ENCODE measurements at places on chromosomes 2 and 18. TPM values are rescaled to one million over a fixed set of nuclear protein-coding genes. Genes with fewer than 3 reads are reported as not detected.
A peak's percentile ranks its signal among the peaks of the same experiment; 100 is the strongest.

DNA sequence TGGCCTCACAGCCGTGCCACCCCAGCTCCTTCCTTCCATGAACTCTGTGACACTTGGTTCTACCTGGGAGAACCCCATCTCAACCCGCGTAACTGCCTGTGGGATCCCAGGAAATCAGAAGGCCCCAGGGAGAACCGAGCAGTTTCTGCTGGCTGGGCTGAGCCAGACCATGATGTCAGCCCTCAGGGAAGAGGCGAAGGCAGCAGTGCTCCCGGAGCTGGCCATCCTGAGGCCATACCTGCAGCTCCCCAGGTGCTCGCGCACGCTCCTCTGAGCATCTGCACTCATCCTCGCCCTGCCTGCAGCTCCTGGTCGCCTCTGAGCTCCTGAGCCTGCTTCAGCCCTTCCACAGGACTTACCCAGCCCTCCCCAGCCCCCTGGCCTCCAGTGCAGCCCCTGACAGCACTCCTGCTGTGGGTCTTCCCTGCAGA, 186.1 kb downstream of the SEPTIN10 start:
- DNase-seq: no peak
- H3K27ac ChIP-seq: no peak overlapping the region
- H3K4me3 ChIP-seq: no peak overlapping the region
- H3K4me1 ChIP-seq: no peaks in the 10 kb centered on the region
- no peaks in the 10 kb centered on the region for H3K27me3 ChIP-seq

DNA sequence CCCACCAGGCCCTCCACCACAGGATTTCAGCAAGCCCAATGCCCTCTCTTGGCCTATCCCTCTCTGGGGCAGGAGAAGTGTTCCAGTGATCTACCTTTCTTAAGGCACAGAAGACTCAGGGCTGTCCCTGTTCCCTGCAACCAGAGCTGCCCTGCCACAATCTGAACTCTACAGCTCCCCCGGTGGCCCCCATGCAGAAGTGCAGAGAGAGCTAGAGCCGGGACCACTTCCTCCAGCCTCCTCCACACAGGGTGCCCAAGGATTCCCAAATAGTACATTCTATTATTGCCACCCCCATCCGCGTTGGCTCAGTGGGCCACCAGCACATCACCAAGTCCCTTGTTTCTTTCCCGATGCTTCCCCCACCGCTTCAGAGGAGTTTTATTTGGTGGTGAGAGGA, 114.8 kb upstream of the PTPRM start:
- H3K4me3 ChIP-seq: no peak overlapping the region
- H3K27me3 ChIP-seq: no peaks in the 10 kb centered on the region
- H3K27ac ChIP-seq: no peak overlapping the region

DNA sequence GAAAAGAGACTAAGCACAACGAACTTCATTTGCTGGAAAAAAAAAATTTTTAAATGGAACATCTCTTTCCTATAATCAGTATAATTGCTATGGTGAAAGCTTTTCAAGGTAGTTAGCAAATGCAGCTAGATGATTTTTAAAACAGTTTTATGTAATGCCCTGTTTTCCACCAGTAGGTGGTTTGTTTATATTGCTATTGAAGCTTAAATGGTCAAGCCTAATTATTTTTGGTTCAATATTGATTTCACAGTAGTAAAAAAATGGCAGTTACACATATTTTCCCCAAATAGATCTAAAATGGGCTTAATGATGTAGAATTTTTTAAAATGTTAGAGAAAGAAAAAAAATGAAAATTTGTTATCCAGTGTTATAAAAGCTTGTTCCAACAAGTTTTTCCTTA, 70.2 kb downstream of the CDH19 start:
- H3K27ac ChIP-seq: no peak overlapping the region
- no peak overlapping the region for H3K4me3 ChIP-seq
- no peaks in the 10 kb centered on the region for H3K36me3 ChIP-seq
- no peak for DNase-seq
- H3K4me1 ChIP-seq: no peaks in the 10 kb centered on the region

DNA sequence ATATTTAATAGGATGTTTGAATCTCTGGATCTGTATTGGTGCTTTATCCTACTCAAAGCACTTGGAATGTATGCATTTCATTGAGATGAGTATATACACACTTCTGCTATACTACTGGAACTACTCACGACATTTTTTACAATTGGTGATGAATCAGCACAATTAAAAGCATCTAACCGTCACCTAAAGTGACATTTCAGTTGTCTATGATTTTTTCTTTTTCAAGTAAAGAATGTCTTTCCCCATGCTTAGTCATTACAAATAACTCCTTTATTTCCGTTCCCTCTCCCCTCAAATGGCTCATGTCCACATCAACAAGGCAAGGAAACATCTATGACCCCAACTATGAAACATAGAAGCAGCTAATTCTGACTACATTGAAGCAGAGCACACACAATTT, 77.3 kb downstream of the CLIP4 start:
- H3K27ac ChIP-seq: no peak overlapping the region
- H3K4me1 ChIP-seq: no peaks in the 10 kb centered on the region
- no peaks in the 10 kb centered on the region for H3K36me3 ChIP-seq
- no peaks in the 10 kb centered on the region for H3K27me3 ChIP-seq
- peak; percentile 81 for DNase-seq

- no peaks in the 10 kb centered on the region for H3K36me3 ChIP-seq
- H3K4me1 ChIP-seq: no peaks in the 10 kb centered on the region
- no peaks in the 10 kb centered on the region for H3K27me3 ChIP-seq
- no peak overlapping the region for H3K4me3 ChIP-seq
- no peak overlapping the region for H3K27ac ChIP-seq
Measured at GRCh38 chr18:21575656-21576055, 24.8 kb downstream of the ESCO1 start.

GRCh38 chr18:42517896-42518295, 562.9 kb downstream of the PIK3C3 start:
- no peaks in the 10 kb centered on the region for H3K27me3 ChIP-seq
- no peak overlapping the region for H3K4me3 ChIP-seq
- no peaks in the 10 kb centered on the region for H3K36me3 ChIP-seq
- no peaks in the 10 kb centered on the region for H3K4me1 ChIP-seq
- H3K27ac ChIP-seq: no peak overlapping the region

GRCh38 chr2:12320991-12321641, 395.6 kb upstream of the TRIB2 start:
- peak; percentile 99 for DNase-seq
- H3K4me1 ChIP-seq: peaks cover 16% of the 10 kb centered on the region
- no peak overlapping the region for H3K4me3 ChIP-seq
- peak overlapping the region; percentile 30 for H3K27ac ChIP-seq
- no peaks in the 10 kb centered on the region for H3K36me3 ChIP-seq

- DNase-seq: peak; percentile 89
- H3K4me1 ChIP-seq: peaks cover 3% of the 10 kb centered on the region
- H3K27ac ChIP-seq: no peak overlapping the region
- no peaks in the 10 kb centered on the region for H3K36me3 ChIP-seq
- no peaks in the 10 kb centered on the region for H3K27me3 ChIP-seq
- H3K4me3 ChIP-seq: no peak overlapping the region
Measured at GRCh38 chr2:67752969-67753368, 309.8 kb downstream of the C1D start.

- peak; percentile 80 for DNase-seq
- no peak overlapping the region for H3K4me3 ChIP-seq
- H3K27me3 ChIP-seq: no peaks in the 10 kb centered on the region
- peak overlapping the region; percentile 16 for H3K27ac ChIP-seq
- H3K4me1 ChIP-seq: peaks cover 2% of the 10 kb centered on the region
- H3K36me3 ChIP-seq: peaks cover under 1% of the 10 kb centered on the region
Measured at GRCh38 chr2:96241900-96242611, 23.7 kb downstream of the TMEM127 start.

GRCh38 chr2:124254621-124255020, 229.5 kb downstream of the CNTNAP5 start:
- no peaks in the 10 kb centered on the region for H3K36me3 ChIP-seq
- peaks cover 8% of the 10 kb centered on the region for H3K4me1 ChIP-seq
- no peak overlapping the region for H3K27ac ChIP-seq
- H3K27me3 ChIP-seq: no peaks in the 10 kb centered on the region

- DNase-seq: peak; percentile 86
- no peak overlapping the region for H3K4me3 ChIP-seq
- H3K36me3 ChIP-seq: no peaks in the 10 kb centered on the region
- no peaks in the 10 kb centered on the region for H3K27me3 ChIP-seq
- H3K27ac ChIP-seq: peak overlapping the region; percentile 30
Measured at GRCh38 chr2:54015798-54016699, 45.3 kb upstream of the PSME4 start.

DNA sequence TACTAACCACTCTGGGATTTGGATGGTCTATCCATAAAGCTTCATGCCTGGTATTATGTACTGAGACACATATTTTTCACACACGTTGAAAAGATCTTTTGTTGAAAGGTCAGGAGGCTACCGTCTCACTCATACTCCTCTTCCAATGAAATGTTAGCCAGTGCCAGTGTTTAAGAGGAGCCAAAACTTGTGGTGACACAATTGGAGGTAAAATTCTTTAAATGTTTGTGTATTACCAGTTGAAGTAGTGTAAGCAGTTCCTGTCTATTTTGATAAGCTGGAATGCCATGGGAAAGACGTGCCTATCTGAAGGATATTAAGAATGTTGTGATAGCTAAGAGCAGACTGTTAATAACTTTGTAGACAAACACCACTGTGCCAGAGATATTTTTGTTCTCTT, 32.1 kb downstream of the MARCHF7 start:
- no peak overlapping the region for H3K4me3 ChIP-seq
- no peak overlapping the region for H3K27ac ChIP-seq
- no peaks in the 10 kb centered on the region for H3K4me1 ChIP-seq
- H3K27me3 ChIP-seq: no peaks in the 10 kb centered on the region

DNA sequence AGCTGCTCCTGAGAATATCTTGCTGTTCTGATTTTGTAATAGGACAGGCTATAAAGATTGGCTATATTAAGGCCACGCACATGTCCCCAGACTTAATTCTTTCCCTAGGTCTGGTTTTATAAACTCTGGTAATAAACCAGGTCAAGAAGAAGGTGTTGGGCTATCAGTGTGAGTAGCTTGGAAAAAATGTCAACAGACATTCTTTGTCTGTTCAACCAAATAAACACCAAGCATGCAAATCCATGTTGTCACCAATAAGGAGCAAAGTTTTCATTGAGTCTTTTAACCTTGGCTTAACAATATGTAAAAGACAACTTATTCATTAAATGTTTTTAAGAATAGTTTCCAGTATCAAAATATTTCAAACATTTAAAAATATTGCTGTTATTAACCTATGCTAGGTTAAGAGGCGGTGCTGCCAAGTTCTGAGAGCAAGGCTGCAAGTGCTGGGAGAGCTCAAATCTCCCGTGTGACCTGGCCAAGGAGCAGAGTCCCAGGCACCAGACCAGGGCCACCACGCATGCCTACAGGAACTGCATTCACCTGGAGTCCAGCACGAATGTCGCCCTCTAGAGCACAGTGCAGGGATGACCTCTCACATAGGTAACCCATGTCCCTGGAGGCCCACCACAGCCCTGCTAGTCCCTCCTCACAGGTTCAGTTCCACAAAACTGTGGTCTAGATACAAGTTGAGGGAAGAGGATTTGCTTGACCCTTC, 120.5 kb upstream of the POU3F3 start:
- H3K4me3 ChIP-seq: no peak overlapping the region
- H3K27me3 ChIP-seq: no peaks in the 10 kb centered on the region
- H3K4me1 ChIP-seq: no peaks in the 10 kb centered on the region
- DNase-seq: no peak
- no peaks in the 10 kb centered on the region for H3K36me3 ChIP-seq
- no peak overlapping the region for H3K27ac ChIP-seq

DNA sequence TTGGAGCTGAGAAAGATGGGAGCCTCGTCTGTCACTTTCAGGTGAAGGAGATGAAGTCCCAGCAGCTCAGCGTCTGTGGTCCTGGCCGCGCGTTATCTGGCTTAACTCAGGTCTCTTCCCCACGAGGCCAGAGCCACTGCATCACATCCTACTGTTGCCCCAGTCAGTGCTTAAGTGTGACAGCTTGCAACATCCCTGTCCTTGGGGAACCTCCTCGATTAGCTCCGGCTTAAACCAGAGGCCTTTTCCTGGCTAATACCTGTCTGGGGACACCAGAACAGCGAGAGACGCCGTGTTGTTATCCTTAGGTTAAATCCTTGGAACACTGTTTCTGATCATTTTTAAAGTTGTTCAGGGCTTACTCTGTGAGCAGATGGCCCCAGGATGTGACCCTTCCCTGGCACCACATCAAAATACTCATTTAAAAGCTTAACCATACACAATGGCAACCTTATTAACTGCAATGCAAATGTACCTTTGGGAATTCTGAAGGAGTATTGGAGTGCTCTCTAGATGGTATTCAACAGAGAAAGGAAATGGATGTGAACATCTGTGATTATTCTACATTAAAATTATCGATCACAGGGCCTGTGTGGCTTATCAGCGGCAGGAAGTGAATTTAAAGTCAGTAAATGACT, 61.2 kb upstream of the SPP2 start:
- no peaks in the 10 kb centered on the region for H3K27me3 ChIP-seq
- no peak for DNase-seq
- H3K4me3 ChIP-seq: no peak overlapping the region

- DNase-seq: no peak
- H3K27me3 ChIP-seq: no peaks in the 10 kb centered on the region
- H3K4me1 ChIP-seq: peaks cover 2% of the 10 kb centered on the region
- H3K4me3 ChIP-seq: no peak overlapping the region
- H3K36me3 ChIP-seq: peaks cover 14% of the 10 kb centered on the region
Measured at GRCh38 chr2:46352621-46353020, 55.4 kb downstream of the EPAS1 start.

DNA sequence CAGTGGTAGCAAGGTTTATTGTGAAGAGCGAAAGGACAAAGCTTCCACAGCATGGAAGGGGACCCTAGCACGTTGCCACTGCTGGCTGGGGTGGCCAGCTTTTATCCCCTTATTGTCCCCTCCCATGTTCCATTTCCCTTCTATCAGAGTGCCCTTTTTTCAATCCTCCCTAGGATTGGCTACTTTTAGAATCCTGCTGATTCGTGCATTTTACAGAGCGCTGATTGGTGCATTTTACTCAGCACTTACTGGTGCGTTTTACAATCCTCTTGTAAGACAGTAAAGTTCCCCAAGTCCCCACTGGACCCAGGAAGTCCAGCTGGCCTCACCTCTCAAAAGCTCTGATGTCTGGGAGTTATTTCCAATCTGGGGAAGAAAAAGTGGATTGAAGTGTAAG, 90.1 kb downstream of the CD8B2 start:
- no peak overlapping the region for H3K4me3 ChIP-seq
- H3K4me1 ChIP-seq: peaks cover under 1% of the 10 kb centered on the region
- no peak overlapping the region for H3K27ac ChIP-seq
- DNase-seq: no peak
- H3K36me3 ChIP-seq: no peaks in the 10 kb centered on the region

DNA sequence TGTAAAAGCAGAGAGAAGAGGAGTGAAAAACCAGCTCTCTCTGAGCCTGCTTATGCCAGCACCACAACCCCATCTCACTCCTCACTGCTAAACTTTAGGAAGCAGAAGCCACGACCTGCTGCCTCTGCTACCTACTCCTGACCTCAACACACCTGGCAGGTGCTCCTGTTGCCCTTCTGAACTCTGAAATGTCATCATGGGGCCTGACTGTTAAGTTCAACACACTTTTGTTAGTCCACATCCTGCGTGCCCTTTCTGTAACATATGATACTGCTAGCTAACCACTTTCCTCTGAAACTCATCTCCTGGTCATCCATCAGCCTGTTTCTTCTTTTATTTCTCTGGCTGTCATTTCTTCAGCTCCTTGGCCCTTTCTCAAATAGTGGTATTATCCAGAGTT, 118.1 kb downstream of the EPB41L3 start:
- no peaks in the 10 kb centered on the region for H3K4me1 ChIP-seq
- no peaks in the 10 kb centered on the region for H3K36me3 ChIP-seq
- H3K27ac ChIP-seq: no peak overlapping the region
- DNase-seq: no peak
- H3K4me3 ChIP-seq: no peak overlapping the region

Gene TSGA10
- 5.3 TPM for total RNA-seq

Gene MEMO1
- 26.7 TPM for total RNA-seq

Gene TRIM43
- total RNA-seq: not detected

Gene CCBE1
- total RNA-seq: 60.9 TPM

Gene POTEE
- not detected for total RNA-seq
